ENCODE measurements at places on chromosomes 4 and X.

GRCh38 chr4:124032035-124032434 lies 635.4 kb downstream of the SPRY1 start:
- no peak for DNase-seq

GRCh38 chr4:47465004-47465403 lies 1.5 kb upstream of the COMMD8 start:
- peak; percentile 58 for DNase-seq

DNA sequence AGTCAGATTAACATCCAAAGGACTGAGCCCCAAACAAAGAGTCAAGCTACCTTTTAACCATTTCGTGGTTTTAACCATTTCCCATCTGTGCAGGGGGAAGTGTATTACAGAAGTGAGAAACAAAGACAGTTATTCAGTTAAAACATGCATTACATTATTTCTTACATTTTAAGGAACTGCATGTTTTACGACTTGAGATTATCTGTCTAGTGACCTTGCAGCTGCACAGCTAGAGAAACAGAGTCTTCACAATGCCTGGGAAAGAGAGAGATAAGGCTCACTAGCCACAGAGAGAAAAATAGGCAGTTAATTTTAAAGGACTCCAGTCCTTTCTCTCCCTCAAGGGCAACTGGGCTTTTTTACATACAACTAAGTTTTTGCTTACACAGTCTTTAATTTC lies 48.7 kb upstream of the KLHL4 start:
- DNase-seq: no peak

GRCh38 chr4:35695421-35695820 lies 548.9 kb downstream of the ARAP2 start:
- no peak for DNase-seq

DNA sequence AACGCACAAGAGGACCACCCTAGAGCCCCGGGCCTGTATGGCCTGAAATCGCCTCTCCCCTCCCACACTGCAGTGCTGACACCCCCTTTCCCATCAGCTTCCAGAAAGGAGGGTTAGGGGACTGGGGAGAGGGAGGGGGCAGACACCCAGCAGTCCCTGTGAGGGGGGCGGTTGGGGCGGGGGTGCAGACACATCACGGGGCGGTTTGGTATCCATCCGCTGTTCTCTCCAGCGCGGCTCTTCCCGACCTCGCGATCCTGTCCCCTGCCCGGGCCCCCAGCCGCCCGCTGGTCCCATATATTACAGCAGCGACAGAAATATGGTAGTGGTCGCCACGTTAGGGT lies 404 bp upstream of the GPRASP2 start:
- no peak for DNase-seq

DNA sequence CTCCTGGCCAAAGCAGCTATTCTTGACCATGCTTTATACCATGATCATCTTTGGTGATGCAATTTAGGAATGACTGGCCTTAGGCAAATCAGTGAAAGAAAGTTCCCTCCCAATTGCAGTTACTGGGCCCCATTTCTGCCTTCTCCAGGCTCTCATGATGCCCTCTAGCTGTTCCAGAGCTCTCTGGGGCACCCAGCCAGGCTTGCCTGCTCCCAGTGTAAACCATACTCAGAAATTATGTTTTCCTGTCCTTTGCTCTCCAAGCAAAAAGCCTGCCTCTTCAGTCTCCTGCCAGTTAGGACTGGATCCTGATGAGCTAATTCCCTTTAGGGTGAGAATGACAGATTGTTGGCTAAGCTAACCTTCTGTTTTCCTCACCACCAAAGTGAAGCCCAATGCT lies 85.3 kb upstream of the RBPJ start:
- no peak for DNase-seq

- no peak for DNase-seq
Measured at GRCh38 chrX:50202539-50202938, 1.7 kb upstream of the AKAP4 start.

- no peak for DNase-seq
Measured at GRCh38 chr4:88609387-88609786, 17.1 kb downstream of the HERC3 start.

DNA sequence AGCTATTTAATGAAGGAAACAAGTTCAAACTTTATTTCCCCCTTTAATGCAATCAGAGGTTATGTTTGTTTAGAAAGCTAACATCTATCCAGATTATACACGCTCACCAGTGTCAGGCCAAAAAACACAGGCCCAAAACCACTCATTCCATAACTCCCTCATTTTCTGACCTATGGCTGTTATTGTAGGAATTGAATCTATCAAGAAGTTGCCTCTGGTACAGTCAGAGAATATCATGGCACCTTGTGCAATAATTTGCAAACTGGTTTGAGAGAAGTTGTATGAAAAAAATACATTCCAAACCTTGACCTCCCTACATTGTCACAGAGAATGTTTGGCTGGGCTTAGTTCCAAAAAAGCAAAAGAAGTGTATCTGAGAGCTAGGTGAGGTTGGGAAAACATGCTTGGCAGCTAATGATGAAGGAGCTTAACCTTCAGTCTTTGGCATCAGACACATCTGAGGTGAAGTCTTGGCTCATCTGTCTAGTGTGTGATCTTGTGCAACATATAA lies 591.0 kb downstream of the ANKRD50 start:
- DNase-seq: no peak

- no peak for DNase-seq
Measured at GRCh38 chrX:7116081-7116480, 31.4 kb upstream of the STS start.
